ENCODE measurements at places on chromosomes 6 and 20.

DNA sequence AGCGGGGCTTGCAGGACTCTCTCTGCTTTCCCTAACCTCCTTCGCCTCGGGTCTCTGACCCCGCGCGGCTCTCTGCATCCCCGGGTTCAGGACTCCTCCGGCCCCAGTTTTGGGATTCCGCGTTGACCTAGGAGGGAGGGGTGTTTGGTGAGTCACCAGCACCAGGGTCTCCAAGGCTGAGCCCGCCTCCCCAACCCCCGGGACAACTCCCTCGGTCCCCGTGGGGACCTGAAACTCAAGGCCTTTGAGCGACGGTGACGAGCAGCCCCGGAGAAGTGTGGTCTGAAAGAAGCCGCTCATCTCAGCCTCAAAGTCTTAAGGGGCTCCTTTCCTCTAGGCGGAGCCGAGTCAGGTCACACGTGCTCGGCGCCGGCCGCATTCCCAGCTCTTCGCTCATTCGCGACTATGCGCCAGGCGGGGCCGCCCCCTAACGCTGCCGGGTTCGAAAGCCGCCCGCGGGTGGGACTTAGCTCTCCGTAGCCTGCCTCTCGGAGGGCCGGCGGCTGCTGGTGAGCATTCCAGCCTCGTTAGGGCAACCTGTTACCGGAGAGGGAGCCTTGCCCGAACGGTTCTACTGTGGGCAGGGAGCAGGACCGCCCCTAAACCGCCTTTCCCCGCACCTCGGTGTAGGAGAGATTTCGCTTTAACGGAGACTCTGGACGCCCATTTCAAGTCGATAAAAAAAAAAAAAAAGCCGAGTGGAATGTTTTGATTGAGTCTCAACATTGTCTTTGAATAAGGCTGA, 3.0 kb upstream of the PRDM13 start:
- no peak for DNase-seq

DNA sequence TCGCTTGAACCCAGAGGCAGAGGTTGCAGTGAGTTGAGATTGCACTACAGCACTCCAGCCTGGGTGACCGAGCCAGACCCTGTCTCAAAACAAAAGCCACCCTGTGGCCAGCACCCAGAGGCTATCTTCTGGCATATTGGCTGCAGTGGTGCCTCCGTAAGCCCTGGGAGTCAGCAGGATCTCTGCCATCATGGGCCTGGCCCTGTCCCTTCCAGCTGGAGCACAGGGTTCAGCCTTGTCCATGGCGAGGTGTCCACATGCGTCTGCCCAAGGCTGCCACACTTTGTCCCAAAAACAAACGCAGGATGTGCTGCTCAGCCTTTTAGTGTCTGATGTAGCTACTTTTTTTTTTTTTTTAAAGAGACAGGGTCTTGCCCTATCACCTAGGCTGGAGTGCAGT, 15.4 kb upstream of the MTG2 start:
- no peak for DNase-seq

- DNase-seq = no peak
These were observed 135.4 kb downstream of the BFSP1 start for GRCh38 chr20:17395729-17396128.

DNA sequence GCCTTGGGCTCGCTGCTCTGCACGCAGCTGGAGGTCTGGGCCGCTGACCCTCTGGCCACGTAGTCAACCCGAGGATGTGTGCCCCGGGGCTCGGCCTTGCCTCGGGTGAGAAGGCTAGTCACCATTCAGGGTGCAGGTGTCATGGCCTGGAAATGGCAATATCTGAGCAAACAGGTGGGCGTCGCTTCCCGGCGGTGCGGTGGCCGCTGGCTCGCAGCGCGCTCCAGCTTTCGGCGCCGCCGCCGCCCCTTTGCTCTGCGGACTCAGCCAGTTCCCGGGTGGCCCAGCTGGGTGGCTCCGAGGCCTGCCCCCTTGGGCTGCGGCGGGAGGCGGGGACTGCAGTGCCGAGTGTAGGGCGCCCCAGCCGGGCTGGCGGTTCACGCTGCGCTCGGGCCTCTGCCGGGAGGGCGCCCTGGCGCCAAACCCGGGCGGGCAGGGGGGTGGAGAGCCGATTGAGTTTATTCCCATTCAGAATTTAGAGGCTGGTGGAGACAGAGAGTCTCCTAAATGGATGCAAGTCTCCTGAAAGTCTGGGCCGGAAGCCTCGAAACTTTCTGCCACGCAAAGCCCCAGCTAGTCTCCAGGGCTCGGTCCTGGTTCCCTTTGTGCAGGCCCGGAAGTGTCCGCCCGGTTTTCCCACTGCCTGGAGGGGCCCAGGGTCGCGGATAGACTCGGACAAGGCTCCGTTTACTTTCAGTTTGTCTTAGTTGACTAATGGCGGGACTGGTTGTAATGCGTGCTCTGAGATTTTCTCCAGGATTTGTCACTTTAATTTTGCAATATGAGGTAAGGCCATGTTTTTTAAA, 11.3 kb upstream of the TFAP2A start:
- no peak for DNase-seq

DNA sequence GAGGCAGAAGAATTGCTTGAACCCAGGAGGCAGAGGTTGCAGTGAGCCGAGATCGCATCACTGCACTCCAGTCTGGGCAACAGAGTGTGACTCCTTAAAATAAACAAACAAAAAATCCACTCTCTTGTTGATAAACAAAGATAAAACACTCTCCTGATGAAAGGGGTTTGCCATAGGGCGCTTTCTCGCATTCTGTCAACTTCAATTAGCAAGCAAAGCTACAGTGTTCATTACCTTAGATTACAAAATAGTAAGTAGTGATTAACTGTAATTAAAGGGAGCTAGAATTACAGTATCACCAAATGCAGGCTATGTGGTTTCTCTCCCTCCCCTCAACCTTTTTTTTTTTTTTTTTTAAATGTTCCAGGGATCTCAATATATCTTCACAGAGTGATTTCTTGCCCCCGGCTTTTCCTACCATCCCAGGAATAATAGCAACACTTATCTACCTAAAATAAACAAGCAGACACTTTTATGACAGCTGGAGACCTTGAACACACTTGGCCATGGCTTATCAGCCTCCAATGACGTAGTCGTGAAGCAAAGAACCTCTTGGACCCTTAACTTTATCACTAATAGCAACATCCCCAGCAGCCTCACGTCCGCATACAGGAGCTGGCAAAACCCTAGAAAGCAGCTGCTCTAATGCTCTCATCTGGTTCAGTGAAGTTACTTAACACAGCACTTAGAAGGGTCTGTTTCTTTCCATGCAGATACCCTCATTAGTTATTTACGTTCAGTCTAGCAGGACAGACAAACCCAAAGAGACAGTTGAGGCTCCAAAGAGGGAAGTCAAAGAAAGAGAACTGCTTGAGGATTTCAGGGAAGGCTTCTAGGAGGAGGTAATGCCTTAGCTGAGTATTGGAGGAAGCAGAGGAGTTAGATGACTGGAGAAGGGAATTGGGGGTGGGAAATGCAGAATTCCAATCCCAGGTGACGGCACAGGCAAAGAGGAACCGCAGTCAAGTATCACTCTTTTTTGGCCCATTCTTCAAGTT, 37.9 kb upstream of the NEDD9 start:
- no peak for DNase-seq

GRCh38 chr6:144471986-144472385, 186.9 kb downstream of the UTRN start:
- DNase-seq = no peak
